ENCODE measurements at places on chromosomes 7 and 10.
A peak's percentile ranks its signal among the peaks of the same experiment; 100 is the strongest.

DNA sequence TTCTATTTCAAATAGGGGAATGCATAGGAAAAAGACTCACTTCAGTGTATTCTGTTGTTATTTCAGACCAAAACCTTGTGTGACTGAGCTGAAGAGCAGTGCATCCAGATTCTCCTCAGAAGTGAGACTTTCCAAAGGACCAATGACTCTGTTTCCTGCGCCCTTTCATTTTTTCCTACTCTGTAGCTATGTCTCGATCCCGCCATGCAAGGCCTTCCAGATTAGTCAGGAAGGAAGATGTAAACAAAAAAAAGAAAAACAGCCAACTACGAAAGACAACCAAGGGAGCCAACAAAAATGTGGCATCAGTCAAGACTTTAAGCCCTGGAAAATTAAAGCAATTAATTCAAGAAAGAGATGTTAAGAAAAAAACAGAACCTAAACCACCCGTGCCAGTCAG is 12.0 kb downstream of the TET1 start:
- no peaks in the 10 kb centered on the region for H3K27me3 ChIP-seq
- no peaks in the 10 kb centered on the region for H3K36me3 ChIP-seq
- no peak overlapping the region for H3K4me3 ChIP-seq
- no peaks in the 10 kb centered on the region for H3K4me1 ChIP-seq
- no peak overlapping the region for H3K27ac ChIP-seq

DNA sequence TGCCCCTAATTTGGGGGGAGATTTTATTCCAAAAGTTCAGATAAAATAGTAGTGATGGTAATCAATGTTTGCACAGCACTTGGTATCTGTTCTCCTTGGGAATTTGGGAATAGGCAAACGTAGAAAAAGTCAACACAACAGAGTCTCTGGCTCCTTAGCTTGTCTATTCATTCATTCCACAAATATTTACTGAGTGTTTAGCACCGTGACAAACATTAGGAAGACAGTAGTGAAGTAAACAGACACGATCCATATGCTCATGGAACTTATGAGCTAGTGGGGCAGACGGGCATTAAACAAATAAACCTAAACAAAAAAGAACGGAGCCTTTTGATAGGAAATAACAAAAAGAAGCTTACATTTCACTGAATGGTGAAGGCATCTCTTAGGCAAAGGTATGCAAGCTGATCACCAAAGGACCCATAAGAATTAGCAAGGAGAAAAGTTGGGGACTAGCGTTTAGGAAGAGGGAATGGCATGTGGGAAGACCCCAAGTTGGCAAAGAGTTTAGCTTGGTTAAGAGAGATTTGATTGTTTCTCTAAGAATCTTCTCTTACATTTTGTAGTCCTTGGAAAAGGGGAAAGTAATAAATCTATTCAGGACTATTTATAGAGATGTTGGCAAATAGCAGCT is 243.9 kb upstream of the NPY start:
- H3K36me3 ChIP-seq, result no peaks in the 10 kb centered on the region
- H3K27ac ChIP-seq, result no peak overlapping the region
- no peak for DNase-seq

DNA sequence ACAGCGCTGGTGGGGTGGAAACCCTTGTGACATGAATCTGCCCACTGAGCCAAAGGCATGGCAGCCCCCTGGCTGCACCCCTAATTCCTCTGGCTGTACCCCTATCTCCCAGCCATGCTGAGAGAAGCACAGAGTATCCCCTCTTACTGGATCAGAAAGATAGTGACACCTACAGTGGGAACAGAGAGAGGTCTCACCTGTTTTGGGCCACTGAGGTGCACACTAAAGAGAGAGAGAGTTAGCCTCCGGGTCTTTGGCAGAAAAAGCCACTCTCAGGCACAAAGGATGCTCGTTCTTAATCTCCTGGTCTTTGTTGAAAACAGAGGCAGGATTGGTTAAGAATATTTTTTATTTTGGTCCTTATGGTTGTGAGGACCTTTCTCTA is 11.3 kb downstream of the TSPAN14 start:
- H3K36me3 ChIP-seq, result no peaks in the 10 kb centered on the region
- H3K27ac ChIP-seq, result peak overlapping the region; percentile 78
- H3K4me3 ChIP-seq, result peak overlapping the region; percentile 1
- H3K27me3 ChIP-seq, result no peaks in the 10 kb centered on the region
- DNase-seq, result no peak

DNA sequence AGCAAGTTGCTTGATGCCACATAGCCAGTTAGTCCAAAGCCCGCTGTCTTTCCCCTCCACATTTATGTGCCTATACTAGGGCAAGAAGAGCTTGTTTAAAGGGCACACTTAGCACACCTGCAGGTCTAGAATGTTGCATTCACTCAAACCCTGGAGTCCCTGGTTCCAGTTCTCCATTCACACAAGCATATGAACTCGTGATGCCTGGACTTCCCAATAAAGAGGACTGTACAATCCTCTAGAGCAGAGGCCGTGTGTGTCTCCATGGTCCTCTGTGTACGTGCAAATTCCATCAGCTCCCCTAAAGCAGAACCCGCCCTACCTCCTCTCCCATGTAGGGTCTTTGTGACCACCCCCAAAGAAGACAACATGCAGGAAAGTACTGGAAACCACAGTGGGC is 3.0 kb upstream of the SH3PXD2A start:
- H3K27ac ChIP-seq, result no peak overlapping the region
- no peaks in the 10 kb centered on the region for H3K36me3 ChIP-seq
- no peaks in the 10 kb centered on the region for H3K4me1 ChIP-seq

DNA sequence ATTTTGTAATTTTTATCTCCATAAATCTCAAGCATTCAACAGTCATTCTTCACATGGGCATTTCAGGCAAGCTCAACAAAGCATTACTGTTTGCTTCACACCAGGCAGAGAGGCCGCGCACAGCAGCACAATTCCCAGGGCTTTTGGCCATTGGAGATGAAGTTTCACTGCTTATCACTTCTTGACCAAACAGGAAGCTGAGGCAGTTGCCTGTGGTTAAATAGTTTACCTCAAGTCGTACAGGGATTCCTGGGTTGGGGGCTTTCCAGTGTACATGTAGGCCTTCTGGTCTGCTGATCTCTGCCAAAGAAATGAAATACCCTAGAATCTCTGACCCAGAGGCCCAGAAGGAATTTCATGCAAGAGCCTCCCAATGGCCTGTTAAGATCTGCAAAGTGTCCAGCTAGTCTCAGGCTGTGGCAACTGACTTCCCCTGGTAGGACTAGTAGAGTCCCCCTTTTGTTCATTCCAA is 11.2 kb upstream of the PRDX3 start:
- H3K27me3 ChIP-seq, result no peaks in the 10 kb centered on the region
- H3K36me3 ChIP-seq, result no peaks in the 10 kb centered on the region
- no peak overlapping the region for H3K27ac ChIP-seq
- no peak for DNase-seq

- H3K4me1 ChIP-seq, result no peaks in the 10 kb centered on the region
- no peaks in the 10 kb centered on the region for H3K36me3 ChIP-seq
- H3K27me3 ChIP-seq, result no peaks in the 10 kb centered on the region
- DNase-seq, result no peak
- H3K27ac ChIP-seq, result no peak overlapping the region
Observed at GRCh38 chr7:32524631-32525030, 29.3 kb downstream of the AVL9 start.

- no peak overlapping the region for H3K4me3 ChIP-seq
- H3K27me3 ChIP-seq, result no peaks in the 10 kb centered on the region
- H3K27ac ChIP-seq, result no peak overlapping the region
- no peaks in the 10 kb centered on the region for H3K36me3 ChIP-seq
Observed at GRCh38 chr7:149670288-149670687, 103.1 kb downstream of the ZNF467 start.
